Cerebellar nuclear complex (tissue), 1 donor: ENCODE measurements at places on chromosomes 2 and 18.

DNA sequence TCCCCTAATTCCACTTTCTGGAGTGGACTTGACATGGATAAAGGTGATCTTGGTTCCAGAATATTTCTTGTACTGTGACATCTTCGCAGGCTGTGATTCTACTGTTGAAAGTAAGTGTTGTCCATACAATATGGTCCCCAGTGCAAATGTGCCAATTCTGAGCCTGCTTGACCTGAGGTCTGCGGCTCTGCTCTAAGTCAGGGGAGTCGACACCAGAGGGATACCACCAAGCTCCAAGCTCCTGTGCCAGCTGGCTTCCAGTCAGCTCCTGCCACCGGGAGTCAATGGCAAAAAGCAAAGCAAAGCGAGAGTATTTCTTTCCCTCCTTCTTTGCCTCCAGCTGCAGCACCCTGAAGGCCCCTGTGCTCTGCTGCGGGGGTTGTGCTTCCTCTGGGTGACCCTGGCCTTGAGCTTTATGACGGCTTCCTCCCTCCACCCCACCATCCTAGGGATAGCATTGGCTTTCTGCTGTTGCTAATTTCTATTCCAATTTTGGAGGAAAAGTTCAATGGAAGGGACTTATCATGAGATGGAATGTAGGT lies 50.4 kb downstream of the SLC35F5 start:
- DNase-seq: no peak

DNA sequence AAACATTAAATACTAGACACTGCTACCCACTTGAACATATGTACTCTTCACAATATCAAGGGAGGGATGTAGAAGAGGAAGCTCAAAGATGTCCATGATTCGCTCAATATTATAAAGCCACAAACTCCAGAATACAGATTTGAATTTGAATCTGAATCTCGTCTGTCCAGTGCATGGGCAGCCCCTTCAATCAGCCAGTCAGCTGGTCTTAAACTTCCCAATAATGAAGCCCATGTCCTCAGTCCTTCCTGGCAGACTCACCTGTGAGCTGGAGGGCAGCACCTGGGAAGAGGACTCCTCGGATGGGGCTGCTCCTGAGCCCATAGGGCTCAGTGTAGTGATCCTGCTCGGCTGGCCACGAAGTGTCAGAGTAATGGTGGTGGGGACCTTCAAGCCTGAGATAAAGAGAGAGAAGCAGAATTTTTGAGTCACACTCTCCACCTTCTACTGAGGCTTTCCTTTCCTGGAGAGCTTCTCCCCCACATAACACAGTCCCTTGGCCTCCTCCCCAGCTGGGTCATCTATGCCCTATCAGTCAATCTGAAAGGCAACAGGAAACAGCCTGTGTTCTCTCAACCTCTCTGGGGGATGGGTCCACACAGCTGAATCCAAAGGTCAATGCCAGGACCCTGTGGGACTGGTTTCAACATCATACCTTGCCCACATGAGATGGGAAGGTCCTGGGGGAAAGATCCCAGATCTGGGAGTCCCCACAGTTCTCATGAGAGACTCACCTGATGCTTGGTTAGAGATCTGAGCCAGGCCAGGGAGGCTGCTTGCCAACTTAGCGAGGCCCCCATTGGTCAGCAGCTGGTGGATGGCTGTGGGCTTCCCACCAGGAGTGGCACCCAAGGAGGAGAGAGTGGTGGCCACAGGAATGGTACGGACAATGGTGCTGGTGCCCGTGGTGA lies 36.5 kb downstream of the KANSL3 start:
- DNase-seq: no peak

GRCh38 chr2:68766376-68766845 lies 31.8 kb downstream of the ARHGAP25 start:
- no peak for DNase-seq

DNA sequence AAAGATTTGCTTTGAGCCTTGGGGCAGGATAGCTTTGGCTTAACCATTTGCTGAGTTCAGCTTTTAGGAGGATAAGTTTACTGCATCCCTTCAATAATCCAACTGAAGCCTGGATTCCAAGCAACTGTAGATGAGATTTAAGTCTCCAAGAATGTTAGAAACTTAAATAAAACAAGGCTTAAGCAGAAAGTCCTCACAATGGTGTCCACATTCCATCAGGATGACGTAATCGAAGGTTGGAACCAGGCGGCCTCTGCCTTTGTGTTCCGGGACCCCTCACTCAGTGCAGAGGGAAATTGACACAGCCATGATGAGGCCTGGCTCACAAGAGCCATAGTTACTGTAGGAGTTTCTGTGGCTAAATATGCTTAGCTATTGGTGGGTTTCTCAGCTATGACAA lies 260.4 kb downstream of the LPIN1 start:
- no peak for DNase-seq

GRCh38 chr2:161571051-161571429 lies 53.2 kb upstream of the SLC4A10 start:
- DNase-seq: no peak

DNA sequence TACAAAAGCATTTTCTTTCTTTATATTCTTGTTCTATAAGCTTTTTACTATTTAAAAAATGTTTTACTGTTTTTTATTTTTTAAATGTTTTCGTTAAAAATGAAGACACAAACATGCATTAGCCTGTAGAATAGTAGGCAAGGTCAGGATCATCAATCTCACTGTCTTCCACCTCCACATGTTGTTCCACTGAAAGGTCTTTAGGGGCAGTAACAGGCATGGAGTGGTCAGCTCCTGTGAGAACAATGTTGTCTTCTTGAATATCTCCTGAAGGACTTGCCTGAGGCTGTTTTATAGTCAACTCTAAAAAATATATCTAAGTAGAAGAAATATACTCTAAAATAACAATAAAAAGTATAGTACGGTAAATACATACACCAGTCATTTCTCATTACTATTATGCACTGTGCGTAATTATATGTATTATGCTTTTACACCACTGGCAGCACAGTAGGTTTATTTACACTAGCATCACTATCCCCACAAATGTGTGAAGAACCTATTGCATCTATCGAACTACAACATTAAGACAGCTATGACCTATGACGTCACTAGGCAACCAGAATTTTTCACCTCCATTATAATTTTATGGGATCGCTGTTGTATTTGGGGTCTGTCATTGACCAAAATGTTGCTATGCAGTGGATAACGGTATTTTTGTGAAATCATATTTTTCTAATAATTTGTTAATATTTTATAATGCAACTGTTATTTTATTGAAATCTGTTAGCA lies 764.3 kb downstream of the METTL4 start:
- no peak for DNase-seq

GRCh38 chr18:25876330-25876948 lies 214.0 kb downstream of the SS18 start:
- no peak for DNase-seq

DNA sequence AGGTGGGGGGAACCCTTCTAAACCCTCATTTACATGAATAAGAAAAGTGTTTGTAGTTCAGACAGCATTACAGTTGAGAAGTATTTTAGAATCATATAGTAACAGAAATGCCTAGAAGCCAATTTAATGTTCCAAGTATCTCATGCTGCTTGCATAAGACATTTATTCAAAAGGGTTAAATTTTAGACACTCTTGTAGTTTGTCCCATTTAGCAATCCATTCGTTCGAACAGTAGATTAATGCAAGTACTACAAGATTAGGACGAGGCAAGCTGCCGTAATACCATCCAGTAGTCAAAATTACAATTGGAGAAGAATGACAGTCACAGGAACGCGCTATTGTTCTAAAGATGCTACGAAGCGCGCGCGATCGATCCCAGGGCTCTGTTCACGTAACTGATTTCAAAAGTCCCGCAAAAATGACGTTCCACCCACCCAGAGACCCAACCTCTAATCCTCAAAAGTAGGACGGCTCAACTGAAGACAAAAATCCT lies 1.2 kb downstream of the TMEM237 start:
- DNase-seq: no peak
